ENCODE measurements at places on chromosomes 6 and 20.

DNA sequence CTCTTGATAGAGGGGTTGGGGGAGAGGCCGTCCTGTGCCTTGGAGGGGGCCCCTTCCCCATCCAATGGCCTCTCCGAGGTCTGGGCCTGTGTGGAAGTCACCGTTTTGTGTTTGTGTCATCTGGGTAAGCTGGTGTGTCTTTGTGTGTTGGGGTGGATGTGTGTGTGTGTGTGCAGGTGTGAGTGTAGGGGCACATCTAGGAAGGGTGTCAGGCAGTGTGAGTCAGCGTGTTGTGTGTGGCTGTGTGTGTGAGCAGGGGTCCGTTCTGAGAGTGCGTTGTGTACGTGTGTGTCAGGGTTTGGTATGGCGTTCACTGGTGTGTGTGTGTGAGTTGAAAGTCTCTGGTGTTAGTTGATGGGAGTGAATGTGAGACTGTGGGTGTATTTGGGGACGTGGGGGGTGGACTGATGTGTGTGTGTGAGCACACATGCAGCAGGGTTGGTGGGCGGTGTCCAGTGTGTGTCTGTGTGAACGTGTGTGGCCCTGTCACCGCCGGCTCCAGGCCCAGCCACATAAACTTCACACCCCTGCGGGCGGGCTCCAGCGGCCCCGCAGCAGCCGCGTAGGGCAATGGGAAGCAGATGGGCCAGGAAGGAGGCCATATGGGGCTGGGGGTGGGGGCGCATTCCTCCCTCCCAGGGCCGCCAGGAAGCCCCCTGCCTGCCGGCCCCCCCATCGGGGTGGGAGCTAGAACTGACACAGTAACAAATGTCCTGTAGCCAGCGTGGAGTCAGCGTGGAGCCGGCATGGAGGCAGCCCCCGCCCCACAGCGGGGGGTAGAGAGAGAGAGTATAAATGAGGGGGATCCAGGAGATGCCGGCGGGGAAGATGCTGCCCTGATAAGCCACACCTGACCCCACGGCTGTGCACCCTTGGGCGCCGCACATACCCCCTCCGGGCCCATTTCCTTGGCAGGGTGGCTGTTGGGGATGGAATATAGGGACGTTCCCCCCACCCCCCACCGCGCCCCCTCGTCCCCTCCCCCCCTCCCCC is 32.1 kb downstream of the SNAI1 start:
- no peak for DNase-seq

GRCh38 chr6:54107470-54108090 is 3.7 kb upstream of the MLIP start:
- DNase-seq = no peak

DNA sequence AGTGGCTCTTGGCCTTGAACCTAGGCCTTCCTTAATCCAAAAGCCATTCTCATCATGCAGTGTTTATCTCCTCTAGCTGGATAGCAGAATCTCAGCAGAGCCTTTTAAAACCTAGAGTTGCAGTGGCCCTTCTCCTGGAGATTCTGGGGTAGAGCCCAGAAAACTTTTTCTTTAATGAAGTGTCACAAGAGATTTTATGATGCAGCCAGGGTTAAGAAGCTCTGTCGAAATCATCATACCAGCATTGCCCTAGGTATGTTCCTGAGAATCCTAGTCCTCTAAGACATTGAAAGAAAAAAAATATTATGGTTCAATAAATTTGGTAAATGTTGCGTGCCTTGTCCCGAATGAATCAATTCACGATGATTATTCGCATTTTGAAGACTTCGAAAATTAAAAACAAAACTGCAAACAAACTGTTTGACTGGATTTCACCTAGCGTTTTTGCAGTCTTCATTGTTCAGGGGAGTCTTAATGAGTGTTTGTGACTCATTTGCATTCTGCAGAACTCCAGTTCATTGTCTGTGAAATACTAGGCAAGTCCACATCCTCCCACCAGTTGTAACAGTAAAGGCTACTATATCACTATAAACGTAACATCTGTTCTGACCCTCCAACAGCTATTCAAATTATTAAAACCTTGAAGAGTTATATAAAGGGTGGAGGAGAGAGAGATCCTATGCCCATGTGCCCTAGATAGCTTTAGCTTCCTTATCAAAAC is 198.6 kb downstream of the UST start:
- DNase-seq = no peak

DNA sequence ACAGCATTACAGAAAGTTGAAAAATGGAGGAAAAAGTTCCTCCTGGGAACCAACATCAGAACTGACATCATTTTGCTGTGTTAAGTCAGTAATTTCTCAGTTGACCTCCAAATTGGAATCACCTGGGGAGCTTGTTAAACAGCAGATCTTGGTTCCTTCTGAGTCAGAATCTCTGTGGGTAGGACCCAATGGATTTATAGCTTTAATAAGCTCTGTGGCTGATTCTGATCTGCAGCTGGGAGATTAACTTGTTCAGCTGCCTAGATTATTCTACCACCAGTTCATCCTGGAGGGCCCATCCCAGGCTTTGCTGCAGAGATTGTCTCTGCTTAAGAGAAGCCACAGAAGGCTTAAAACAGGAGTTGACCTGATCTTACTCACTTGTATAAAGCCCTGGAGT is 90.7 kb upstream of the POPDC3 start:
- no peak for DNase-seq

- no peak for DNase-seq
These were observed 20.6 kb downstream of the PPP1R16B start for GRCh38 chr20:38825901-38826625.

DNA sequence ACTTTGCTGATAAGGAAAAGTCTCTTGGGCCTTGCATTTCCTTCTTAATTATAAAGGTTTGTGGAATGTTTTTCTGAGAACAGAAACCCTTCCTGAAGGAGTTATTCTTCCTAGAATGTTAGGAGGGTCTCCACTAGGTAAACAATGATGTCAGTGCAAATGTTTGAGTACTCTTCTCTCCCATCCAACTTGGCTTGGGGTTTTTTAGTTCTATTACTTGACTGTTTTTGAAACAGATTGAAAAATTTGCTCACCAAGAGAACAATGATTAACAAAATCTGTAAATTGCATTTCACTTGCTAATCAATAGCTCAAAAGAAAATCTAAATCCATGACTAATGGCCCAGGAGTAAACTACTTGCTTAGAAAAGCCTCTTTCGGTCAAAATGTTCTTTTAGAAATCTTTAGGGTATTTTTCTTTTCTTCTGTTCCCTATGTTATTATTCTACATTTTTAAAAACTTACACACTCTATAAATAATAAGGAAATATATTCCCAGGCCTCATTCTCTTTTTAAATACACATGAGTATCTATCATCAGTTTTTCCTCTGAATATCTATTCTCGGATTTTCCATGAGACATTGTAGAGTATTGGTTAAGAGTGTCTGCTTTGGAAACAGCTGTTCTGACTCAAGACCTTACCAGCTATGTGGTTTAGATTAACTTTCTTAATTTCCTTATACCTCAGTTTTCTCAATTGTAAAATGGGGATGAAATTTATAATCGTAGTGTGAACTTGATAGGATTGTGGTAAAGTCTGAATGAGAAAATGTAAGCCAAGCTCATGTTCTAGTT is 234.2 kb upstream of the CITED2 start:
- DNase-seq = no peak
